ENCODE measurements at places on chromosomes 2 and 18.

- DNase-seq = no peak
These were observed 13.5 kb downstream of the PPP1CB start for GRCh38 chr2:28764909-28765711.

DNA sequence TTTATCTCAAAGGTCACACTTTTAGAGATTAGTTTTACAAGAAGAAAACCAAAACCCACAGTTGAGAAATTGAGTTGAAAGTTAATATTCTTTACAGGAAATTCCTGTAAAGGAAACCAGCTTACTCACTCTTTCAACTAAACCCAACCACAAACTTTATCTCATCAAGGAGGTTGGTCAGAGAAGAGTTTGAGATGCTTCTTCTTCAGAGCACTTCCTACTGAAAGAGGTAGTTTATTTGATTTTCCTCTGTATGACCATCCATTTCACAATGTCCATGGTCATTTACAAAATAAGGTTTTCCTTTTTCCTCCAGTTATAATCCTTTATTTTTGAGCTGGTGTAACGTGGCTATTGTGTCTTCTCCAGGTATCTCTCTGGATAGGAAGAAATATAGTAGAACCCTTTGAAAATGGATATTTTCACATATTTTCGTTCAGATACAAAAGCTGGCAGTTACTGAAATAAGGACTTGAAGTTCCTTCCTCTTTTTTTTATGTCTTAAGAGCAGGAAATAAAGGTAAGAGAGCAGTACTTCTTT is 4.5 kb upstream of the IL18RAP start:
- DNase-seq = no peak

DNA sequence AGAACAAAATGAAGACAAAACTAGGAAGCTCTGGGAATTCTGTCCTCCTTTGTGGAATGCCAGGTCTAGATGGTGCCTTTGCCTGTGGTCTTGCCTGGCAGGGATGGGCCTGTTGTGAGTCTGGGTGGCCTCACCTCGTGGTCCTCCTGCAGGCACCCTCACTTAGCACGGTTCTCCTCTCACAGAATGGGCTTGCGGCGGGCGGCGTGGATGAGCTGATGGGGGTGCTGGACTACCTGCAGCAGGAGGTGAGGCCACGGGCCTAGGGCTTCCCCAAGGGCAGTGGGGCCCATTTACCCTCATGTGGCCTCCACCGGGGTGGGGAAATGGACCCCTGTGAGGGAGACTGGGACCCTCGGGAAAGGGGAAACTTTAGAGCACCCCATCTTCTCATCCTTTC is 42.3 kb downstream of the PLB1 start:
- no peak for DNase-seq

GRCh38 chr2:98026927-98027522 is 31.3 kb upstream of the TMEM131 start:
- no peak for DNase-seq

DNA sequence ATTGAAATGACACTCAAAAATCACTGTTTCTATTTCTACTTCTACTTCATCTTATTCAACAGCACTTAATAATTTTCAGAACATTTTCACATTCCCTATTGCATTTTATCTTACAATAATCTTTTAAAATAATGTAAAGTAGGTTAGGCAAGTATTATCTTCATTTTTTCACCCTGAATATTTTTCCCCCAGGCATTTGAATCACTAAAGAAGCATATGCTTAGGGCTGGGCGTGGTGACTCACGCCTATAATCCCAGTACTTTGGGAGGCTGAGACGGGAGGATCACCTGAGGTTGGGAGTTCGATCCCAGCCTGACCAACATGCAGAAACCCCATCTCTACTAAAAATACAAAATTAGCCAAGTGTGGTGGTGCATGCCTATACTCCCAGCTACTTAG is 6.7 kb downstream of the WDCP start:
- DNase-seq = no peak

DNA sequence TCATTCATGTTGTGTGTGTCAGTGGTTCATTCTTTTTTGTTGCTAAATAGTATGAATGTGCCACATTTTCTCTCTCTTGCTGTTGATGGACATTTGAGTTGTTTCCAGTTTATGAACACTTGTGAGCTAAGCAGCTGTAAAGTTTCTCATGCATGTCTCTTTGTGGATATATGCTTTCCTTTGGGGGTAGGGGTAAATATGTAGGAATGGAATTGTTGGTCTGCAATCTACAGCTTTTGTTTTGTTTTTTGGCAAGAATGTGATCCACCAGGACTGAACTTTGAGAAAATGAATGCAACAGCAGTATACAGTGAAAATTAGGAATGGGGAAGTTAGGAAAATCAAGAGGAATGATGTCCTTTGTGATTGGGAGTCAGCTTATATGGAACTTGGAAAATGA is 226.3 kb downstream of the CDCA7 start:
- no peak for DNase-seq

GRCh38 chr18:34999756-35000289 is 41.4 kb upstream of the MAPRE2 start:
- DNase-seq = no peak

DNA sequence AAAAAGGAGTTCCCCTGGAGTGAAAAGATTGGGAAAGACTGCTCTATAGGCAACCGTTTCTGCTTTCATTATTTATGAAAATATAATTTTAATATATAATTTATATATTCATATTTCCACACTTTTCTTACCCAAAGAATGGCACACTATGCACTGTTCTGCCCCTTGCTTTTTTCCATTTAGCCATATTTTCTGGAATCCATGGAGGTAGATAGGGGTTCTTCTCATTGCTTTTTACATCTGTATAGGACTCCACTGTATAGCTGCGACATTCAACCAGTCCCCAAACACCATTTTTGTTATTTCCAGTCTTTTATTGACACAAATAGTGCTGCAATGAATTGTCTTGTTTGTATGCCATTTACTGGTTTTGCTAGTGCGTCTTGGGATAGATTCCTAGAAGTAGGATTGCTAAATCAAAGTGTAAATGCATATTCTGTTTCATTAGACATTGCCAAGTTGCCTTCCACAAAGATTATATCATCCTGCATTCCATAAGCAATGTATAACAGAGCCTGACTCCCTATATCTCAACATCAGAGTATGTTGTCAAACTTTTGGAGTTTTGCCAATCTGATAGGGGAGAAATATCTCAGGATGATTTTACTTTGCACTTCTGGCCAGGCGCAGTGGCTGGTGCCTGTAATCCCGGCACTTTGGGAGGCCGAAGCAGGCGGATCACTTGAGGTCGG is 26.6 kb upstream of the TCF7L1 start:
- DNase-seq = no peak

DNA sequence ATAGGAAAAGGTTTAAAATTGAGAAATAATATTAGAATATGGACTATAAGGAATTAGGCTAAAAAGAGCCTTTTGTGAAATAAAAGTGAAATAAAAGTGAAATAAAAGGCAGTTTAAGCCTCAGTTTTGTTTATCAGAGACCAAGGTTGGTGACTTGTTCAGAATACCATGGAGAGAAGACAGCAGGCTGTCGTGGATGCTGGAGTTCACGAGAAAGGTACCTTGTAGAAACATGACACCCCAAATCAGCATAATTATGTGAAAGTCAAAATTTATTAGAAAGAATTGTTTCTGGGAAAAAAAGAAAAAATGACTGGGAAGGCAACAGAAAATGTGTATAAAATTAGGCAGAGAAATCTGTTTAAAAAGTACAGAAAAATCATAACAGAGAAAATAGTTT is 46.5 kb upstream of the SPAG16 start:
- no peak for DNase-seq

DNA sequence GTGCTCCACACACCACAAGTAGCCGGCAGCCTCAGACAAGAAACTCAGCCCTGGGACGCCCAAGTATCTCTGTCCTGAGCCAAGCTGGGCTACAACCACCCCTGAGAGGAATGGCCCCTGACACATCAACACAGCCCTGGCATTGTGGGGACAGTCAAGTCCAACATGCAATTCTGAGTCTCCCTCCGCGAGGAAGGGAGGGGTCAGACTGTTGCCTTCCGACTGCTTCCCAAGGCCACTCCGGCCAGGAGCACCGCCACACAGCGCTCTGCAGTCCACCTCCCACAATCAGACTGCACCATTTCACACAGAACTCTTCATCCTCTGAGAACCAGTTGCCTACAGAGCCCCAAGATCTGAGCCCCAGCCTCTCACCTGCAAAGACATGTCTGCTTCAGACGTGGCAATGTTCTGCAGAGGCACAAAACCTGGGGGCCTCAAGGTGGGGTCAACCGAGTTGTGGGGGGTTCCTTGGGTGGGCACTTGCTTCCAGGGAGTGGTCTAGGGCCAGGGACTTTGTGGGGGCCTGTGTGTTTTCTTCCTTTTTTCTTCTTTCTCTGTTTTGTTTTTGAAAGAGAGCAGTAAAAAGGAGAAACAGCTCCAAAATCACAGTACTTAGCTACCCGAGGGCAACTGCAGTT is 76.7 kb upstream of the SALL3 start:
- DNase-seq = no peak

- no peak for DNase-seq
These were observed 65.2 kb upstream of the ST8SIA5 start for GRCh38 chr18:46821856-46822711.

- DNase-seq = no peak
These were observed 104.0 kb downstream of the PRPF40A start for GRCh38 chr2:152613235-152613634.

DNA sequence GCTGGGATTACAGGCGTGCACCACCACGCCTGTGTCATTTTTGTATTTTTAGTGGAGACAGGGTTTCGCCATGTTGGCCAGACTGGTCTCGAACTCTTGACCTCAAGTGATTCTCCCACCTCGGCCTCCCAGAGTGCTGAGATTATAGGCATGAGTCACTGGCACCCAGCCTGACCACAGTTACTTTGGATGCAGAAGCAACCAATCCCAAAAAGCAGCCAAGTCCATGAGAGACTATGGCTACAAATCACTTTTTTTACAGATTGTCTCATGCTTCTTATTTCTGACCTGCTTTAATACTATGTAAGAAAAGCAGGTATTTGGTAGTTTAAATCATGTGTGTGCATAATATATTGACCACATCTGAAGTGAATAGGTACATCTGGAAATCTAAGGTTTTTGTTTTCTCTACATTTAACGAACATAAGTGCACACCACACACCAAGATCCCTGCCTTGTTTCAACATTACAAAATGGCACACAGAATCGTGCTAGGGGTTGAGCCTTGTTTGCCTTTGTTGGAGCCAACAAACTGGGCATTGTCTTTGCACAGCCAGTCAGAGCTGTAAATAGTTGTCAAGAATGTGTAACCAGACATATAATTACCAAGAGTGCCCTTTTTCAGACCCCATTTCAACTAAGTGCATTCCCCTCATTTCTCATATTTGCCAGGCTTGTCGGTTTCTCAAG is 18.3 kb upstream of the MAP4K4 start:
- DNase-seq = no peak

GRCh38 chr2:154306266-154306970 is 392.1 kb upstream of the KCNJ3 start:
- no peak for DNase-seq

DNA sequence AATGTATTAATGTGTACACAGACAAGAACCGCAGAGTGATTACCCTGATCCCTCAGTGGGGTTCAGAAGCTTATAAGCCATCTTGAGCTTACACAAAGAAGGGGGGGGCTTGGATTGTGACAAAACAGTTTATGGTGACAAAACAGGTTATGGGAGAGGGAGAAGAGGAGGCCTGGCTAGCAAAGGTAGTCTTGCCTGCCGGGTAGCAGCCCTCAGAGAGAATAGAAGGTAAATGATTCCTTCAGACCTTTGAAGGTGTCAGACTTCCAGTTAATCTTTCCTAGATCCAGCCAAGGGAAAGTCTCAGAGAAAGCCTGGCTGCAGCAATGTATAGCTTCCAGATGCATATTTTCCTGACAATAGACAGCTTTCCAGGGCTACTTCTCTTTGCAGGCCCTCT is 44.6 kb upstream of the RAPH1 start:
- DNase-seq = no peak

DNA sequence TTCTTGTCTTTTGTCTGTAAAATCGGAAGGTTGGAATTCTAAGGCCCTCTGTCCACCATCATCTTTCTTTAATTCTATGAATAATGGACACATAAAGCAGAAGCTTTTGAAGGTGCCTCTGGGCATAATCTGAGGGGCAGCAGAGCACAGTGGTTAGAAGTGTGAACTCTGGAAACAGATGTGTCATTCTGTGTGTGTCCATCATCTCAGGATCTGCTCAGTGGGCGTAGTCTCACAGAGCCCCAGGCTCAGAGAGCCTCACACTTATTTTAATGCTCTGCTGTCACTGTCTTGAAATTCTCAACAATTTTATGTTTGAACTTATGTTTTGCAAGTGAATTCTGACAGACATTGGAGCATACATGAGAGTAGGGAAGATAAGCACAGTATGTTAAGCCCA is 31.0 kb upstream of the CCDC93 start:
- DNase-seq = no peak

GRCh38 chr2:144496092-144496976 is 23.6 kb downstream of the ZEB2 start:
- DNase-seq = no peak

GRCh38 chr2:121562269-121563176 is 31.8 kb downstream of the RNU4ATAC start:
- no peak for DNase-seq

GRCh38 chr2:174577967-174578589 is 19.5 kb downstream of the WIPF1 start:
- no peak for DNase-seq

DNA sequence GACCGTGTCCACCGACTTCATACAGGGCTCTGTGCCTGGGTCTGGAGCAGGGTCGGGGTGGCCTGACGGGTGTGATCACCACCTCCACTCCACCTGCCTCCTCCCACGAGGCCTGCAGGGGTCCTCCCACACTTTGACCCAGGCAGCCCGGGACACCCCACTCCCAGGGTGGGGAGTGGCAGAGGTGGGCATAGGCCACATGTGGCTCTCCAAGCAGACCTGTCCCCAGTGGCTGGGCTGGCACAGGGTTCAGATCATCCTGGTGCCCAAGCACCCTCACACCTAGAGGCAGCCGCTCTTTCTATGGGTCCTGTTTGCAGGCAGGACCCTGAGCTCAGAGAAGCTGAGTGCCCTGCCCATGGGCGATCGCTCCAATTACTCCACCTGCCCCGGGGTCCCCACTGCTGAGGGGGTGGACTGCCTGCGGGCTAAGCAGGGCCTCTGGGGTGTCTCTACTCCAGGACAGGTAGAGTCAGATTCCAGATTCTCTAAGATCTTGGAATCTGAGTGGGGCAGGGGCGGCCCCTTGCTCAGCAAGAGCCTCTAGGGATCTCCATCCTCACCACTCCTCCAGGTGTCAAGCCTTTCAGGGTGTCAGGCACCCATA is 1.4 kb downstream of the NEURL3 start:
- DNase-seq = no peak

GRCh38 chr2:38164881-38165280 is 88.9 kb upstream of the CYP1B1 start:
- no peak for DNase-seq

DNA sequence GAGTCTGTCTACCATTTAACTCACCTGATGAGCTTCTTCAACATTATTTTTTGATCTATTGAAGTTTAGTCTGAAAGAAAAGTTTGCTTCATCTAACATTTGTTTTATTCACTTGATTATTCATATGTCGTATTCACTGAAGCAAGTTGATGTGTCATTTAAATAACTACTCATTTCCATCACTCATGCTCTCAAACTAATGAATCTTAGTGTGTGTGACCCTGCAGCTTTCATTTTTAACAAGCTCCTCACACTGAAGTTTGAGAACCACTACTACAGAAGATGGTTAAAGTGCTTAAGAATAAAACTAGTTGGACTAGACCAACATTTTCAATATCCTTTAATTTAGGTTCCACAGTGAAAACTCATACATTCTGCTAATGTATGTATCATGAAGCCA is 1.8 kb upstream of the ABI2 start:
- no peak for DNase-seq

- DNase-seq = no peak
These were observed 2.7 kb downstream of the KLHL14 start for GRCh38 chr18:32770054-32770665.

GRCh38 chr2:201986463-201986735 is 47.3 kb upstream of the FZD7 start:
- no peak for DNase-seq

Data from activated CD8-positive, alpha-beta memory T cell treated with anti-CD3 and anti-CD28 coated beads for 48 hours (primary cell).